ENCODE measurements at places on chromosomes 3 and 15.

DNA sequence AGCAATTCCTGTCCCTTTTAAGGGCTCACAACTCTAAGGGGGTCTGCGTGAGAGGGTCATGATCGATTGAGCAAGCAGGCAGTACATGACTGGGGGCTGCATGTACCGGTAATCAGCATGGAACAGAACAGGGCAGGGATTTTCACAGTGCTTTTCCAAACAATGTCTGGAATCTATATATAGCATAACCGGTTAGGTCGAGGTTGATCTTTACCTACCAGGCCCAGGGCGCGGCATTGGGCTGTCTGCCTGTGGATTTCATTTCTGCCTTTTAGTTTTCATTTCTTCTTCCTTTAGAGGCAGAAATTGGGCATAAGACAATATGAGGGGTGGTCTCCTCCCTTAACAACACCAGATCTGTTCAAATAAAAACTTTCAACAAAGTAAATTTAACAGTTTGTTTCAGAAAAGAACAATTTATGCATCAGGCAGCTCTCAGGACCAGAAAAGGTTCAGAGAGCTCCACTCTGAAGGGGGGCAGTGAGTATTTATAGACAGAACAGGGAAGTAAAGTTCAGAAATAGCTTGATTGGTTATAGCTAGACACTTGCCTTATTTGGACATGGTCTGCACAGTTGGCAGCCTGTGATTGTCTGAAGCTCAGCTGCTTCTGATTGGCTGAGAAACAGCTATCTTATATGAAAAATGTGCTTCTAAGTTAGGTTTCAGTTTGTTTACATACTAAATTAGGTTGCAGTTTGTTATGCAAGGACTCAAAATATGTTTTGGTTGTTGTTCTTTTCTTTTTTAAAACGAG, 17.2 kb upstream of the B4GALT4 start:
- DNase-seq: no peak

DNA sequence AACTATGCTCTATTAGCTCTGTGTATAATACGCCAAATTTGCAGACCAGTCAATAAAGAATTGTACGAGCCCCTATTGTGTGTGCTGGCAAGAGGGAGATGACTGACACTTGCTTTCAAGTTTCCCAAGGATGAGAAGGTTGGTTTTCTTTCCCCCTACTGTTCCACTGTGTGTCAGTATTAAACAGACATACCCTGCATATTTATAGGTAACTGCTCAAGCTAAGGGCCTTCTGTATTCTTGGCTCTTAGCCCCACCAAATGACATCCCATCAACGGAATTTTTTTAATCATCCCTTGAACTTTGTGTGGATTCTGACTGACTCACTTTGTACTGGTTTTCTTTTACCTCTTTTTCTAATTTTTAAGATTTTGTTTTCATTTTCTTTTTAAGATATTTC, 60.6 kb upstream of the GYG1 start:
- no peak for DNase-seq

GRCh38 chr3:181729341-181729869, 17.7 kb downstream of the SOX2 start:
- no peak for DNase-seq

- no peak for DNase-seq
Observed at GRCh38 chr3:74592359-74592758, 22.1 kb downstream of the CNTN3 start.

GRCh38 chr3:56851966-56852884, 50.5 kb upstream of the ARHGEF3 start:
- DNase-seq: no peak

Measured in NCI-H187 treated with DMSO at 0.1 percent for 48 hours (cell line).